ENCODE measurements at places on chromosomes 12 and 14. TPM values are rescaled to one million over a fixed set of nuclear protein-coding genes. Genes with fewer than 3 reads are reported as not detected.
A peak's percentile ranks its signal among the peaks of the same experiment; 100 is the strongest.

Gene REP15
- 0.99 TPM for total RNA-seq

DNA sequence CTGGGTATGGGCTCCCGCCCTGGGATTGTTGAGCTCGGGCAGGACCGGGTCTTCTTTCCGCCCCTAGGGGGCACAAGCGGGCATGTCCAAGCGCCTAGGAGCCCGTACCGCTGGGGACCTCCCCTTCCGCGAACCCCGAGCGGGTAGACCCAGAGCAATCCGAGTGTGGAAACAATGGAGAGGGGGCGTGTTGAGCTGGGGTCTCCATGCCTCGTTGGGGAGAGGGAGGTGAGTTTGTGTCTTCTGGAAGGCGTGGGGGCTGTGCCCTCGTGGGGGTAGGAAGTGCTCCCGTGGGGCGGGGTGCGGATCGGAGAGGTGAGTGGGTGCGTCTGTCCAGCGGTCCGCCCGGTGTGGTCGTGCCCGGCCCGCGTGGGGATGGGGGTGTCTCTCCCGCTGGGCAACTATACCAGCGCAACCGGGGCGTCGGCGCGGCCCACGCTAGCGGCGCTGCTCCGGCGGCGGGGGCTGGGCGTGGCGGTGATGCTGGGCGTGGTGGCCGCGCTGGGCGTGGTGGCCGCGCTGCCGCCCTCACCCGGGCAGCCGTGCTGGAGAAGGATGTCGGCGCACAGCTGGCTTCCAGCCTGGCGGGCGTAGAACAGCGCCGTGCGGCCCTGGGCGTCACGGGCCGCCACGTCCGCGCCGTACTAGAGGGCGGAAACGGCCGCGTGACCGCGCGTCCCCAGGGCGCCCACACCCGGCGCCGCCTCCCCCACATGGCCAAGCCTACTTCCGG is 12.2 kb downstream of the AGAP2 start:
- peaks cover 8% of the 10 kb centered on the region for H3K36me3 ChIP-seq
- peaks cover 27% of the 10 kb centered on the region for H3K4me1 ChIP-seq
- H3K4me3 ChIP-seq: peak overlapping the region; percentile 82

Gene GLIPR1L1
- total RNA-seq: not detected

Gene CARMIL3
- 9.1 TPM for total RNA-seq

DNA sequence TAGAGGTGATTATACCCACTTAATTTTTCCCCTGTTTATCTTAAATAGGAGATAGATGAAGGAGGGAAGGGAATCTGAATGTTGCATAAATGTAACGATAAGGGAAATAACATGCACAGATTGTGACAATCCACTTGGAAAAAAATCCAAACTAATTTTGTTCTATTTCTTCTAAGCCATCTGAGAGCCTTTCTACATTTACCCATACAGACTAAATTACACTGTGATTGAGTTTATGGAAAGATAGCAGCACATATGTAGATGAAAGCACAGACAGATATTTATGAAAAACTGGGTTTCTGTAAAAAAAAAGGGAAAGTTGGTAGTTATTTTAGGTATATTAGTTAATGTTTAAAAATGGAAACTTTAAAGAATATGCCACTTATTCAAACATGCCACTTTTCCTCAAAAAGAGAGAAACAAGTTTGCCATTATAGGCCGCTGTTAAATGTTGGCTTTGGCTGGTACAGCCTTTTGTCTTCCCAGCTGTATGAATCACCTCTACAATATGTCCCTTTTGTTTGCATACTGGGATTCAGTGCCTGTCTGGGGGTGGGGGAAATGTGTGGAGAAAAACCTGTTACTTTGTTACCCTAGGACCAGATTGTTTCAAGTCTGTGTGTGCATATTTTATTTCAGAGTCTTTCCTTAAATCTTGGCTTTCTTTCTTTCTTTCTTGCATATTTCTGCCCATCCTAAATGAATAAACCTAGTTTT is 470.2 kb upstream of the LMO3 start:
- no peaks in the 10 kb centered on the region for H3K4me1 ChIP-seq
- H3K27me3 ChIP-seq: no peaks in the 10 kb centered on the region
- no peaks in the 10 kb centered on the region for H3K36me3 ChIP-seq
- H3K4me3 ChIP-seq: no peak overlapping the region
- no peak overlapping the region for H3K27ac ChIP-seq
- no peak for DNase-seq

DNA sequence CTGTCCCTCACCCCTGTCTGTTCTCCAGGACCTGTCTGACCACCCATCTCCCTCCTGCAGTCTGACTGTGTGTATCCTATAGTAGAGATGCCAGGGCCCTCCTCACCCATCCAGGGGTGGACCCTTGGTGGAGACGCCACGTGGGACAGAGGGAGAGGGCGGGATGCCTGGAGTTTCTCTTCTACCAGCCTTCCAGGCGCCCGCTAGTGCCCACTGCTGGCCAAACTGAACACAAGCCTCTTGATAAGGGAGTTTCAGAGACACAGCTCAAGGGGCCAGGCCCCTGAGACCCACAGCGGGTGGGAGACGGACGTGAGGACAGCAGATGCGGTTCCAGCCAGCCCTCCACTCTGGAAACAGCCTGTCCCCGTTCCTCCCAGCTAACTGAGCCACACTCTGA is 147.3 kb downstream of the RBM19 start:
- H3K4me3 ChIP-seq: no peak overlapping the region
- peaks cover 25% of the 10 kb centered on the region for H3K36me3 ChIP-seq
- no peaks in the 10 kb centered on the region for H3K4me1 ChIP-seq
- H3K27me3 ChIP-seq: no peaks in the 10 kb centered on the region
- DNase-seq: no peak

Gene DBX2
- 1.1 TPM for total RNA-seq

Gene GRIN2B
- 0.26 TPM for total RNA-seq

DNA sequence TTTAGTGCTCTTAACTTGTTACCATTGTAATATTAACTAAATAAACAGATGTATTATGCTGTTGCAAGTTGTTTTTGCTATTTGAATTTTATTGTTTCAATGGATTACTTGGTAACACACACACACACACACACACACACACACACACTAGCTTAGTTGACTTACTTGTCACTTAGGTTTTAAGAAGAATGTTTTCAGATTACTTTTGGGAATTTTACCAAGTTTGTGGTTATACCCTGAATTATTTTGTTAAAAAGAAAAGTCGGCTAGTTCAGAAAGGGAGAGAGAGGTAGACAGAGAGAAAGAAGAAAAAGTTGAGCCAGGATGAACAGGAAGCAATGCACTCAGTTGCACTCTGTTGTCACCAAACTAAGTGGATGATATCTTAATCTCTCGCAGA is 5.3 kb downstream of the SSTR1 start:
- no peak for DNase-seq
- peaks cover 43% of the 10 kb centered on the region for H3K27me3 ChIP-seq
- no peak overlapping the region for H3K27ac ChIP-seq
- peaks cover 36% of the 10 kb centered on the region for H3K4me1 ChIP-seq
- no peak overlapping the region for H3K4me3 ChIP-seq
- no peaks in the 10 kb centered on the region for H3K36me3 ChIP-seq

GRCh38 chr14:49366416-49366815 is 219.8 kb downstream of the RPS29 start:
- no peaks in the 10 kb centered on the region for H3K27me3 ChIP-seq
- no peak overlapping the region for H3K4me3 ChIP-seq
- no peaks in the 10 kb centered on the region for H3K4me1 ChIP-seq
- no peak for DNase-seq

Gene CIDEB
- 32.7 TPM for total RNA-seq

GRCh38 chr14:95408731-95409476 is 89.2 kb upstream of the CLMN start:
- H3K4me3 ChIP-seq: no peak overlapping the region
- no peaks in the 10 kb centered on the region for H3K27me3 ChIP-seq
- peaks cover 2% of the 10 kb centered on the region for H3K36me3 ChIP-seq
- DNase-seq: no peak
- no peak overlapping the region for H3K27ac ChIP-seq
- peaks cover 6% of the 10 kb centered on the region for H3K4me1 ChIP-seq

- no peaks in the 10 kb centered on the region for H3K27me3 ChIP-seq
- no peak overlapping the region for H3K27ac ChIP-seq
- no peaks in the 10 kb centered on the region for H3K4me1 ChIP-seq
These were observed 59.2 kb downstream of the IFT81 start for GRCh38 chr12:110183386-110183785.

DNA sequence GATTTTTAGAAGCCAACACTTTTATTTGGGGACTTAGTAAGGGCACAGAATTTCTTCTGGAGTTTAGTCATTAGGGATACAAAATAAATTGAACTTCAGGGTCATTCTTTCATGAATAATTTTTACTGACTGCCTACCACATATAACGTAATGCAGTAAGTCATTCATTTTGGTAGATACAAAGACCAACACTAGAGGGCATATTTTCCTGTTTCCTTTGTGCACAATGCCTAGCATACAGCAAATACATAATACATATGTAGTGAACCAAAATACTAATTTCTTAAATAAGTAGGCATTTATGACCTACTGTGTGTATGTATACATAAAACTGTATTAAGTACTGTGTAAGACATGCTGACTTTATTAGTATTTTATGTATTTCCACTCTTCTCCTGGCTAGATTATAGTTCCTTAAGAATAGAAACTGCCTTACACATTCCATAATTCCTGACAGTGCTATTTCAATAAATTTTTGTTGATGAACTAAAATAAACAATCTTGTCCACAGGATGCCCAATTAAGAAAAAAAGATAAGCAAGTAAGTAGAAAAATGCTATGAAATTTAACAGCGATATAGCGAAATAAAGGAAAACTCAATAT is 47.9 kb downstream of the PPP1R12A start:
- H3K36me3 ChIP-seq: no peaks in the 10 kb centered on the region
- no peak overlapping the region for H3K4me3 ChIP-seq
- peaks cover 41% of the 10 kb centered on the region for H3K4me1 ChIP-seq
- DNase-seq: no peak
- H3K27ac ChIP-seq: no peak overlapping the region

GRCh38 chr12:118061011-118061872 is at the start of gene WSB2:
TSS of gene WSB2 (minus strand) at chr12:118061179. CDS start at chr12:118061048, 131 bp downstream.
- DNase-seq: peak; percentile 85
- H3K4me3 ChIP-seq: peak within 1 kb of the TSS; percentile 88
- peaks cover 47% of the 10 kb centered on the region for H3K4me1 ChIP-seq
- H3K27ac ChIP-seq: peak within 1 kb of the TSS; percentile 97
- H3K27me3 ChIP-seq: no peaks in the 10 kb centered on the region

DNA sequence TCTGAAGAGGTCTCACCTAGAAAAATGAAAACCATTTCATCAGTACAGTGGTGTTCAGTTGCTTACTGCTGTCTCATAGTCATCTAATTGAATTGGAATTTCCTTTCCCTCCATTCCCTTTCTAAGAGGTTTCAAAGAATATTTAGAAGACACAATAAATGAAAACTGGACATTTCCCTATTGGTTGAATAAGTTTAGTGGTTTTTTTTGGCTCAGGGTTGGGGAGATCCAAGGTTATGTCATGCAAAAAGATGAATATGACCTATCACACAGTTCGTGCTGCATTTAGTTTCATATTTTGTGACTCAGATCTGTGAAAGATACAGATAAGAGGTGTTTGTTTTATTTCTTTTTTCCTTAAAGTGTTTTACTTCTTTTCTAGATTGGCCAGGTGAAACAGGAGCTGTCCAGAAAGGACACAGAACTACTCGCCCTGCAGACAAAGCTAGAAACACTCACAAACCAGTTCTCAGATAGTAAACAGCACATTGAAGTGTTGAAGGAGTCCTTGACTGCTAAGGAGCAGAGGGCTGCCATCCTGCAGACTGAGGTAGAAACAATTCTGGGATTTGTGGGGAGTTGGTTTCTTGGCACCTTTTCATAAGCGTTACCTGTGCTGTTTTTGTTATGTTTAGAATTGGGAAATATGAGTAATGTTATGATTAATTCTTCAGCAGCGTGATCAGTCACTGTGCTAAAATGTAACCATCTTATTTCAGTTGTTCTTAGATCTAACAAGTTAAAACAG is 124.6 kb downstream of the ERC1 start:
- no peaks in the 10 kb centered on the region for H3K27me3 ChIP-seq
- peaks cover 9% of the 10 kb centered on the region for H3K4me1 ChIP-seq
- H3K4me3 ChIP-seq: no peak overlapping the region
- DNase-seq: no peak
- H3K27ac ChIP-seq: peak overlapping the region; percentile 37

DNA sequence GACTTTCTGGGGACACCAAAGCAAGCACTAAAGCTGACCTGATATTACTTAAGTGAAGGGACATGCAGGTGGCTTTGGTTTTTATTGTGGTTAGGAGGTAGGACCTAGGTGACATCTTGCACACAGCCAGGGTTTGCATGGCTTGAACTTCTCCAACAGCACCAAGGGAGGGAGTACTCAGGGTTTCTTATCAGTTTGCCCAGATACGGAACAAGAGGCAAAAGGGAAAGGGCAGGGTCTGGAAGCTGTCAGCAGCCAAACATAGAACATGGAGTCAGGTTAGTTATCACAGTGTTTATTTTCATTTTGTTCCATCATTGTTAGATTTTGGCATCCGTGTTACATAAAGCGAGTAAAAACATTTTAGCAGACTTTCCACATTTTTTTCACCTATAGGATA is 186.3 kb upstream of the CLEC14A start:
- no peak overlapping the region for H3K4me3 ChIP-seq
- no peak for DNase-seq
- H3K27ac ChIP-seq: no peak overlapping the region
- no peaks in the 10 kb centered on the region for H3K27me3 ChIP-seq
- H3K36me3 ChIP-seq: no peaks in the 10 kb centered on the region
- H3K4me1 ChIP-seq: no peaks in the 10 kb centered on the region

GRCh38 chr12:75981247-75982168 is 50.1 kb downstream of the PHLDA1 start:
- H3K4me3 ChIP-seq: no peak overlapping the region
- peak overlapping the region; percentile 4 for H3K27ac ChIP-seq
- no peak for DNase-seq
- H3K27me3 ChIP-seq: no peaks in the 10 kb centered on the region
- H3K4me1 ChIP-seq: peaks cover 53% of the 10 kb centered on the region

DNA sequence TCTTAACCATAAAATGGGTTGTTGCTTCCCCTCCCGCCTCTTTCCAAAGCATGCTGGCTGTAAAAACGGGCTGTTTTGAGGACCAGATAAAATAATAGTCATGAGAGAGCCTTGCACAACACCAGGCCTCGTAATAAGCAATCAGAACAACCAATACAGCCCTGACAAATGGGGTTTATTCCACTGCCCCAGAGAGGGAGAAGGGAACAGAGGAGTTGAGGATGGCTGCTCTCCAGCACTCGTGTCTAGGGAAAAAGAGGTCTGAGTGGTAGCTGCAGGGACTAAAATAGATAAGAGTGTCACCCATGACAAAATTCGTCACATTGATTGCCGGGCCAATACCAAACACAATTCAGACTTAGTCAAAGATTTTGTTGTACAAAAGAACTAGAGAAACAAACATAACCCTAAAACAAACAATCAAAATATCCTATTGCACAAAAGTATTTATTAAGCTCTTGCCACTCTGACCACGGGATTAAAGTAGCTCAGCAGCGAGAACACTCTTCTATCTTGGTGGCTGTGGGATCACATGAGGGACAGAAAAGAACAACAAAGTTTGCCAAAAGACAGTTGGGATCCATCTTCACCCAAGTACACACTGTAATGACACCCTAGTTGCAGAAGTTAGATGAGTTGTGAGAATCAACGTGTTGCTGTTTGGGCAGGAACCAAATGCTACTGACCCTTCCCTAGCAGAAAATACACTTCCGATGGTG is 188.0 kb downstream of the FOXN3 start:
- no peaks in the 10 kb centered on the region for H3K36me3 ChIP-seq
- no peak overlapping the region for H3K27ac ChIP-seq
- H3K4me3 ChIP-seq: no peak overlapping the region
